ENCODE measurements at places on chromosomes 16 and 17.

DNA sequence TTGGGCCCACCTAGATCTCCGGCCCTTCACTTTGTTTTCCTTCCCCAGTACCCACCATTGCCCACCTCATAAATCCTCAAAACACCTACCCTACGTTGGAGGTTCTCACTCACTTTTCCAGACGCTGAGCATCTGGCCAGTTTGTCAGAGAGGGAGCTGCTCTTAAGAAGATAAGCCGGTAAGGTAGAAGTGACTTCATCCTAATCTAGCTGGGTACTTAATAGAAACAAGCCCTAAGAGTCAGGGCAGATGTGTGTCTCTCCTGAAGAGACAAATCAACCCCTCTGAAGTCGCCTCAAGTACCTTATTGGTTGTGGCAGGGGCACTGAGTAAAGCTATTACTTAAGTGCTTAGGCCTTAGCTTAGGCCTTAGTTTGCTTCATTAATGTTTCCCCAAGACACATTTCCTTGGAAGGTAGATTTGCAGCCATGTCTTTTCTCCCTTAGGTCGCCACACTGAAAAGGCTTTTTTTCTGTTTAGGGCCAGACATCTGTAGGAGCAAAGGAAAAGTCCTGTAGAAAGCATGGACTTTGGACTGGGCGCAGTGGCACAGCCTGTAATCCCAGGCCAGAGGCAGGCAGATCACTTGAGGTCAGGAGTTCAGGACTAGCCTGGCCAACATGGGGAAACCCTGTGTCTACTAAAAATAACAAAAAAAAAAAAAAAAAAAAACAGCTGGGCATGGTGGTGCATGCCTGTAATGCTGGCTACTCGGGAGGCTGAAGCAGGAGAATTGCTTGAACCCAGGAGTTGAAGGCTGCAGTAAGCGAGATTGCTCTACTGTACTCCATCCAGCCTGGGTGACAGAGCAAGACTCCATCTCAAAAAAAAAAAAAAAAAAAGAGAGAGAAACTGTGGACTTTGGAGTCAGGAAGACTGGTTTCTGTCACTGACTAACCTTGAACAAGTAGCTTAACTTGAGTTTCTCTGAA, 1.0 kb downstream of the TACO1 start:
- DNase-seq, result no peak

GRCh38 chr16:67844497-67844896, 2.2 kb upstream of the NUTF2 start:
- no peak for DNase-seq

GRCh38 chr17:44348234-44348987, 3.3 kb downstream of the GRN start:
- no peak for DNase-seq

- DNase-seq, result no peak
These were observed 6.4 kb downstream of the CCDC137 start for GRCh38 chr17:81672954-81673353.

DNA sequence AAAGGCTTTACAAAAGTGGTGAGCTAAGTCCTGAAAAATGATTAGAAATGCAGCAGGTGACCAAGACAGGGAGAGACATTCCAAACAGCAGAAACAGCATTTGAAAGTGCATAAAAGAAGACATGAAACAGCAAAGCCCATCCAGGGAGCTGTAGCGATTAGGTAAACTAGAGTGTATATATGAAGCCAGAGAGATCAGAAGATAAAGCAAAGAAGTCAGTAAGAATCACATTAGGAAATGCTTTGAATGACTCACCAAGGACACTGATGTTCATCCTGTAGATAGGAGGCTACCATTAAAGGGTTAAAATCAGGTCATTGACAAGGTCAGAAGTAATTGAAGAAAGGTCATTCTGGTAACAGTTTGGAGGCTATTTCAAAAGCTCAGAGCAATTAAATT, 27.6 kb upstream of the VAT1L start:
- DNase-seq, result no peak

GRCh38 chr17:17752821-17753321, 71.6 kb downstream of the RAI1 start:
- no peak for DNase-seq

GRCh38 chr16:86831366-86831765, 253.0 kb downstream of the FOXL1 start:
- no peak for DNase-seq

GRCh38 chr17:73482251-73482716, 162.0 kb downstream of the SDK2 start:
- no peak for DNase-seq

DNA sequence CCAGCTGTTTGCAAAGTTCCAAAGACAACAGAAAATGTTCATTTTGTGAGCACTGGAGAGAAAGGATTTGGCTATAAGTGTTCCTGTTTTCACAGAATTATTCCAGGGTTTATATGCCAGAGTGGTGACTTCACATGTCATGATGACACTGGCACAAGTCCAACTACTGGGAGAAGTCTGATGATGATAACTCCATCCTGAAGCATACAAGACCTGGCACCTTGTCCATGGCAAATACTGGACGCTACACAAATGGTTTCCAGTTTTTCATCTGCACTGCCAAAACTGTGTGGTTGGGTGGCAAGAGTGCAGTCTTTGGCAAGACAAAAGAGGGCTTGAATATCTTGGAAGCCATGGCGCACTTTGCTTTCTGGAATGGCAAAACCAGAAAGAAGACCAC, 385.0 kb downstream of the CDH11 start:
- no peak for DNase-seq

DNA sequence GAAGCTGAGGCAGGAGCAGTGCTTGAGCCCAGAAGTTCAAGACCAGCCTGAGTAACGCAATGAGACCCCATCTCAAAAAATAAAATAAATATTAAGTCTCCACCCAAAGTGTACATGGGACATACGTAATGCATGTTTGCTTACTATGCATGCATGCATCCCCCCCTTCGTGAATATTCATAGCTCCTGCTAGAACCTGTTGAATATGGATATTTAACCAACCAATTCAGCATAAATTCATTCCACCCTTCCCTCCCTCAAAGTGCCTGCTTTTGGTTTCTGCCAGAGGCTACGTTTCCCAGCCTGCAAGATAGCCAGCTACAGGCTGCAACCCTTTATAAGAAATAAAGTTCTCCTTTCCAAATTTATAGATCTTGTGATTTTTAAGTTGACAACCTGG, 12.9 kb upstream of the PSMD7 start:
- no peak for DNase-seq

DNA sequence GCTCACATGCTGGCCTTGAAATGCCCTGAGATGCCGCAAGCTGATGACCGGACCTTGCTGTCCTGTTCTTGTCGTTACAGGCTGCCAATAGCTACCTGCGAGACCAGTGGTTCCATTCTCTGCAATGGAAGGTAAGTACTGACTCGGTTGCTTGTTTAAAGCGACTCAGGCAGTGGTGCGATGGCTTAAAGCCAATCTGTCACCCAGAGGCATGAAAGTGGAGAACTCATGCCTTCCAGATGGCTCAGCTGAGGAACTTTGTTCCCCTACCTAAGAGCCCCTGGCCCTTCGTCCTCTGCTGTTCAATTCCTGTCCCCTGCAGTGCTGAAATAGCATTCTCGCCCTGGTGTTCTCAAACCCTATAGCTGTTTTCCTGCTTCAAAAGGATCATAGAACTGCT, 158.3 kb upstream of the PLCG2 start:
- DNase-seq, result no peak

- no peak for DNase-seq
These were observed 593 bp upstream of the WDR45B start for GRCh38 chr17:82648742-82649331.

DNA sequence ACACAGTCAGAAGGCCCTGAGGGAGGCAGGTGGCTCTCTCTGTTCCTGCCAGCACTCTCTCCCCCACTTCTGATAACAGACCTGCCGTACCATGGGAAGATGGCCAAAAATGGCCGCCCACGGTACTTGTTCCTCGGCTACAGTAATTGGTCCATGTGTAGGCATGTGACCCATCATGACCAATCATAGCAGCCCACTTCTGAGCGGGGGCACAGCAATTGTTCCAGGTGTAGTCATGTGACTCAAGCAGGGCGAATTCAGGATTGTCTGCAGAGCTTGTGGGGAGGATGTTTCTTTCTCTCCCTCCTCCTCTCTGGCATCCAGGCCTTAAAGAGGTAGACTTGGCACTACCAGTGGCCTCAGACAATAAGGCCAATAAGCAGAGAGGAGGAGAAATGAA, 250.4 kb downstream of the MRTFB start:
- no peak for DNase-seq

DNA sequence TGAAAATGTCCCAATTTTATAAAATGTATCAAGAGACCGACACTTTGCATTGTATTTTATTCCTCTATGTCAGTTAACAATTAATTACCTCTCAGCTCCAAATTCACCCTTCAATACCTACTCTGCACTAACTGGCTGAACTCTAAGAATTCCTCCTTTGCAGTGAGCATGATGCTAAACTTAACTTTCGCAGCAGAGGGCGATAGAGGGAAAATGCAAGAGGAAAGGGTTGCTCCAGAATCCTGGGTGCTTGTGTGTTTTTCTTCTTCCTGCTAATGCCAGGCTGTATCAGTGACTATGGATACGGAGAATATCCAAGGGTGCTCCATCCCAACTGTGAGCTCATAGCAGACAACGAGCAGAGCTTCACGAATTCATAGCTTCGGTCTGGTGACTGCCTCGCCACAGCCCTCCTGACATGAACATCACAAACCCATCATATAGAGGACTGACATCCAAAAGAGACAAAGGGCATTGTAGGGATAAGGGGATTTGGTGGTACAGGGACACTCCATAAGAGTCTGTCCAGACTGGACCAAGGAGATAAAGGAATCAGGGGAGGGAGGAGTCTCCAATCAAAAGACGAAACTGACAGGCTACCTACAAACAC, 172.9 kb downstream of the STX8 start:
- DNase-seq, result no peak

- DNase-seq, result peak; percentile 16
These were observed 1.0 kb downstream of the VEZF1 start for GRCh38 chr17:57986841-57987580.

- DNase-seq, result no peak
These were observed 153.5 kb downstream of the SOCS1 start for GRCh38 chr16:11102523-11102898.

- DNase-seq, result no peak
These were observed 39.0 kb upstream of the KCNJ2 start for GRCh38 chr17:70130289-70130688.

- DNase-seq, result no peak
These were observed 125.8 kb downstream of the CCDC182 start for GRCh38 chr17:57619061-57619937.

GRCh38 chr17:34816848-34817247, 144.4 kb downstream of the CCT6B start:
- DNase-seq, result no peak

GRCh38 chr17:17447264-17447663, 29.5 kb upstream of the MED9 start:
- no peak for DNase-seq

DNA sequence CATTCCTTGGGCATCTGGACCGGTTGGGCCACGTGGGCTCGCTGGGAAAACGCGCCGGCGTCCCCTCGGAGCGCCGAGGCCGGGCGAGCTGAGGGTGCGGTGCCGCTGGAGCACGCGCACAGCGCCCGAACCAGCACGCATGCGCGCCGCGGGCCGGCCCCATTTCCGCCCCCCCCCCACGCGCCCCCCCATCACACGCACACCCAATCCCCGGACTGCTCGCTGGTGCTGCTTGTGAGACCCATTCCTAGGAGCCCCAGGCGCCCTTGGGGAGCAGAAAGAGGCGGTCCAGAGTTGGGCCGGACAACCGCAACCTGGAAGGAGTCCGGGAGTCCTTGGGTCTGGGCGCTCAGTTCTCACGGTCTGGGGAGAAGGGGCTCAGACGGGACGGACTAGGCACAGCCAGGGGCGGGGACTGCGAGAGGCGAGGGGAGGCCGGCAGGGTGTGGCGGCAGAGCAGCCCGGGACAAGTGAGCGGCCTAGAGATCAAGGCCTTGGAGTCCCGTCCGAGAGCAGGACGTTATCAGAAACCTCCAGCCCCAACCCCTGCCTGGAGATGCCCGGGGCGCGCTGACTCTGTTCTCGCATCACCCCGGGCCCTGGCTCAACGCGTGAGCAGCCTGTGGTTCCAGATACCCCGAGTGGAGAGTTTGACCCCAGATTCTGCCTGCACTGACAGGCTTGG, 6.0 kb upstream of the CBX8 start:
- DNase-seq, result no peak

DNA sequence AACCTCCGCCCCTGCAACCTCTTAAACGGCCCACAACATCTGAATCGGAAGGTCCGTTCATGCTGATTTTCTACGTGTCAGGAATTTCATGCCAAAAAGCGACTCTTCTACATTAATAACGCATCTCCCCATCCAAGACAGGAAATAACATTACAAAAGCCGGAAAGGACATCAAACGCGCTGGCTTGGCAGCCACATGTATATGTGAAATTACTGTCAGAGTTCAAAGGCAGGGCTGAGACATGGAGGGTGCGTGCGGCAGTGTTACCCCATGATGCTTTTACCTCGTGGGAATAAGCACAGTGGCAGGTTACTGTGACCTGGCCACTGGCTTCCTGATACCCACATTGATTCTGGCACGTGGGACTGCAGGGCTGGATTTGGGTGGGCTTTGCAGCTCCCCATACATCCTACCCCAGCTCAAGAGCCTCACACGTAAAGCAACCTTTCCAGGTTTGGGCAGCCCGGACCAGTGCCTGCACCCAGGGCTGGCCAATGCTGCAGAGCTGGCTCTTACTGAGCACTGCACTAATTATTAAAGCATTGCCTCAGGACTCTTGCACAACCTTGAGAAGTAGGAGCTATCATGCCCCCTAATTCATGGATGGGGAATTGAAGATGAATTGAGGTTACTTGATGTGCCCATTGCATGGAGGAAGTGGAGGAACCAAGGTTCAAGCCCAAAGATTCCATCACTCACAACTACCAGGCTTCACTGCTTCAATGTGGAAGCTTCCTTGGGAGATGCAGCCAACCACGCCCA, 120.6 kb upstream of the FOXF1 start:
- no peak for DNase-seq

DNA sequence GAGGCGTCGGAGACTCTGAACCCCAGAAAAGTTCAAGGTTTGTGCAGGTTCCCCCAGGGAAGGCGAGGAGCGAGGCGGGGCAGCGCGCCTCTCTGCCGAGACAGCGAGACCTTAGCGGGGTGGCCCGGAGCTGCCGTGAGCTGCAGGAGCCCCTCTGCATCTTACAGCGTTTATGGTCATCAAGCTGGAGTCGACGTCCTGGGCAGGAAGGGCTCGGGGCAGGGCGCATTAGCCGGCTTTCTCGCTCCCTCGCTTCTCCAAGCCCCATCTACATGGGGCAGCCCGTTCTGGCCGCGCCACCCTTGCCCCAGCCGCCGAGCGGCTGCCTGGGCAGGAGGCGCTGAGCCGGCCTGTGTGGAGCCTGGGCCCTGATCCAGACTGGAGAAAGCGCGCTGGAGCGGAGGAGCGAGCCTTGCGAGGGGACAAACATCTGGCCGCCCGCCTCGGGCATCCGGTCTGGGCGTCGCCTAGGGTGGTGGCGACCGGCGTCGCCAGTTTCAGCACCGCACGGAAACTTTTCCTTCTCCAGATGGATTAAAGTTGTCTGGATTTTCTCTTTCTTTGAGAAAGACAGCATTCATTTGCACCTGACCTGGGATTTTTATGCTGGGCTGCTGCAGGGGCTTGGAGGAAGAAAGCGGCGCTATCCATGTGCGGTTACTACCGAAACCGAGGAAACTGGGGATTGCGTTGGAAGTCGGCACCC, 750 bp downstream of the TMEM132E start:
- DNase-seq, result no peak
